ENCODE measurements at places on chromosomes 11 and 22.

- no peak for DNase-seq
- no peaks in the 10 kb centered on the region for H3K27me3 ChIP-seq
- no peaks in the 10 kb centered on the region for H3K36me3 ChIP-seq
- peaks cover 4% of the 10 kb centered on the region for H3K4me1 ChIP-seq
- H3K4me3 ChIP-seq, result no peak overlapping the region
Measured at GRCh38 chr11:112806876-112807275, 154.3 kb upstream of the NCAM1 start.

DNA sequence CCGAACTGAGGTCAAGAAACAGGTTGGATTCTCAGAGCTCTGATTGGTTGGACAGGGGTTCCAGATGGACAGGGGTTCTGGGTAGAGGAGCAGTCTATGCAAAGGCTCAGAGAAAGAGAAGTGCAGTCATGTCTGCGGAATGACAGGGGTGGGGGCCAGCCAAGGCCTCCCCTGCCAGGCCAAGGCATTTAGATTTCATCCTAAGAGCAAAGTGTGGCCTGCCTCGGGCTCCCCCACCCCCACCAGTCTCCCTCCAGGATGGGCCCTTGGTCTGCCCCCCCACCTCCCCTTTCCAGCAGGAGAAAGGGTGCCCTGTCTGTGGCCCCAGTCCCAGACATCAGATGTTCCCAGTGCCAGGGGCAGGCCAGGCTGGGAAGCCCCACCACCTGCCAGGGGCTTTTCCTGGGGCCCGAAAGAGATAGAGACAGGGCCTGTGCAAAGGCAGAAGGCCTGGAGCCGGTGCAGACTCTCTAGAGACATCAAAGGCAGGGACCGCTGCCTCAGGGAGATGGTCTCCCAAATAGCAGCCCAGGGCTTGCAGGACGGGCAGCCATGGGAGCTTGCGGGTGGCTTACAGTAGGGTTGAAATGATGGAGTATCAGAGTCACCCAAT is 9.4 kb downstream of the SUSD2 start:
- H3K27ac ChIP-seq, result no peak overlapping the region
- peak; percentile 34 for DNase-seq
- H3K27me3 ChIP-seq, result no peaks in the 10 kb centered on the region
- H3K4me3 ChIP-seq, result no peak overlapping the region

DNA sequence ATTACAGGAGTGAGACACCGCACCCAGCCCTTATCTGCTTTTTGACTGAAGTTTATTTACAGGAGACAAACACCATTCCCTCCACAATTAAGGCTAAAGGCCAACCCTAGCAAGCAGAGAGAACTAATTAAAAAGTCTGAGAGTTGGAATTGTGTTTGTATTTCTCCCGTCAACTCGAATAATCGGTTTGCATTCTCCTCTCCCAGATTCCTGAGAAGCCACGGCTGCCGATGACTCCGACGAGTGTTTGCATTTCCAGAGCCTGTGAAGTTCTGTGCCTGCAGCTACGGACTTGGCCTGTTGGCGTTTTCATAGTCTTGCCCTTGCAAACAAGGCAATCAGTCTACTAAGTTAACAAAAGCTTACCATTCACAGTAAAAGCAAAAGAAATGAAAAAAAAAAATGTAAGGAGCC is 73.2 kb upstream of the NUP50 start:
- no peaks in the 10 kb centered on the region for H3K27me3 ChIP-seq
- no peaks in the 10 kb centered on the region for H3K36me3 ChIP-seq
- no peak for DNase-seq
- no peak overlapping the region for H3K27ac ChIP-seq
- H3K4me1 ChIP-seq, result no peaks in the 10 kb centered on the region

DNA sequence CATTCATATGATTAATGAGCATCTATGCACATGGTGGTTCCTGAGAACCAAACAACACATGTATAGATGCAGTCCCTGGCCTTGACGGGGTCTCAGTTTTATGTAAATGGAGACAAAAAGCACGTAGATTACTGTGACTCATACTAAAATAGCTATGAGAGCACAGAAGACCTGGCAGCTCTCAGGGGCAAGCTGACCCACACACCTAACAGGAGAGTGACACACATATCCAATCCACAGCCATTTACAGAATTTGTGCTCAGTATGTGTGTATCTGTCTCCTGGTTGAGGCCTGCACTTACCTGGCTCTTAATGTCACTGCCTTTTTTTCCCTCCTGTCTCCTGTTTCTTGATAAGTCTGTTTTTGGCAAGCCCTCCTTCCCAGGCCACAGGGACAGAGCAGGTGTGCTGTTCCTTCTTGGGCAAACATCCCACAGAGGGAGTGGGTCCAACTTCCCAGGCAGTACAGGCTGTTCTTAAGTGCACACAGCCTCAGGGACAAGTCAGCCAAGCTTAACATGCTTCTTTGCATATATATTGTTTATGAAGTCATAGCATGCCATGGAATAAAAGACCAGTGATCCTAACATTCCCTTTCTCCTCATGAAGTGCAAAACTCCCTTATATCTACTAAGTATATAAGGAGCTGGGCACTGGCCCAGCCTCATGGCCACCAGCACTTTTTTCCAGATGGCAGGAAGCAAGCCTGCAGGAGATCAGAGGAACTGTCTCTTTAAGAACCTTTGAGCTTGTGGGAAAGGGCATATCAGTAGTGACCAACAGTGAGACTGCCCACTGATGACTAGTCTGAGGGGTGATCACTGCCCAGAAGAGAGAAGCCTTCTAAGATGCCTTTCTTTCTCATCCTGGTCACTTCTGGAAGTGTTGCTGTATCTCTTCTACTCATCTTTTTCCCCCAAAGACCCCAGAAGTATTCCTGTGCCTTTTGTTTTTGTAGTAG is 124.7 kb upstream of the CCDC90B start:
- no peaks in the 10 kb centered on the region for H3K4me1 ChIP-seq
- no peak overlapping the region for H3K4me3 ChIP-seq
- DNase-seq, result no peak
- H3K27ac ChIP-seq, result no peak overlapping the region
- no peaks in the 10 kb centered on the region for H3K36me3 ChIP-seq
- H3K27me3 ChIP-seq, result no peaks in the 10 kb centered on the region

DNA sequence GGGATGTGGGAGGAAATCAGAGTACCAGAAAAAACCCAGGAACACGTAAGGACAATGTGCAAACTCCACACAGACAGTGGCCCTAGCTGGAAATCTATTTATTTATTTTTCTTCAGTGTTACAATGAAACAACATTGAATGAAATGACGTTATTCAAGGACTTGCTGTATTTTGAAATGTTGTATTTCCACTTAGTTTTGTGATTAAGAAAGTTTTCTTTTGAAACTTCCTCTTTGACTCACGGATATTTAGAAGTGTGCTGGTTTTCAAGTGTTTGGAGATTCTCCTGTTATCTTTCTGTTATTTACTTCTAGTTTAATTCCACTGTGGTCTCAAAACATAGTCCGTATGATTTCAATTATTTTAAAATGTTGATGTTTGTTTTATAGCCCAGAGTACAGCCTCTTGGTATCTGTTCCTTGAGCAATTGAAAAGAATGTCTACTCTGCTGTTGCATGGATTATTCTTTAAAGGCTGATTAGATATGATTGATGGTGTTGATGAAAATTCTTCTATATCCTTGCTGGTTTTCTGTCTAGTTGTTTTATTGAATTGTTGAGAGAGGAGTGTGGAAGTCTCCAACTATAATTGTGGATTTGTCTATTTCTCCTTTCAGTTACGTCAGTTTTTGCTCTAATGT is 141.0 kb downstream of the ARHGAP20 start:
- H3K4me3 ChIP-seq, result no peak overlapping the region
- no peaks in the 10 kb centered on the region for H3K36me3 ChIP-seq
- no peak for DNase-seq
- no peaks in the 10 kb centered on the region for H3K27me3 ChIP-seq

DNA sequence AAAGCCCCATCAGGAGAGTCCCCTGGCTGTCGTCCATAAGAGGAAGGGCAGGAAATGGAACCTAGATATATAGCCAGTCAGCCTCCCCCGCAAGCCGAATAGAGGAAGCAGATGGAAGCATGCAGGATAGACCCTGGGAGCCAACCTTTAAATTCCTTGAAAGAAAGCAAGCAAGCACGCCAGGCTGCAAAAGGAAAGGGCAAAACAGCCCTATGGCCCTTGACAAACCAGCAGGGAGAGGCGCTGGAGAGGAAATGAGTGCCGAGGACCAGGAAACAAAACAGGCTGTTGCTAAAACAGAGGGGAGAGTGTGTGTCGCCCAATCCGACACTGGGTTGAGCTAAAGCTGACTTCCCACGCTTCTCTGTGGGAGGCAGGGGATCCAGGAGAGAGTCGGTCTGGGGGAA is 203.5 kb upstream of the MTNR1B start:
- no peaks in the 10 kb centered on the region for H3K36me3 ChIP-seq
- H3K4me3 ChIP-seq, result no peak overlapping the region
- H3K4me1 ChIP-seq, result peaks cover 7% of the 10 kb centered on the region
- no peak overlapping the region for H3K27ac ChIP-seq
- H3K27me3 ChIP-seq, result no peaks in the 10 kb centered on the region

DNA sequence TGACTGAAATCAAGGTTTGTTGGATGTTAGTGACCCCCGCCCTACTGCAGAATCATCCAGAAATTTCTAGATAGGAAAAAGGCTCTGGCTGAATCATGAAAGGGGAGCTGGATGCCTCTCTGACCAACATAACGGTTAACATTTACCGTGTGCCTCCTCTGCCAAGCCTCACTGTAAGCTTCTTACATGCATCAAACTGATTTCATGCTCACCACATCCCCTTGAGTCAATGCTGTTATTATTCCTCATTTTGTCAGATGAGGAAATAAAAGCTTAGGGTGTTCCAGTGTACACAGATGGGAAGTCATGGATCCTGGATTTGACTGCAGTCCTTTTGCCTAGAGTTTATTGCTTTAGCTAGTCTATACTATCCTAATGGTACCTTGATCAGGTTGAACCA is 5.9 kb upstream of the HMOX1 start:
- H3K4me3 ChIP-seq, result no peak overlapping the region
- DNase-seq, result no peak
- peaks cover 13% of the 10 kb centered on the region for H3K4me1 ChIP-seq
- no peaks in the 10 kb centered on the region for H3K27me3 ChIP-seq
- H3K36me3 ChIP-seq, result no peaks in the 10 kb centered on the region

DNA sequence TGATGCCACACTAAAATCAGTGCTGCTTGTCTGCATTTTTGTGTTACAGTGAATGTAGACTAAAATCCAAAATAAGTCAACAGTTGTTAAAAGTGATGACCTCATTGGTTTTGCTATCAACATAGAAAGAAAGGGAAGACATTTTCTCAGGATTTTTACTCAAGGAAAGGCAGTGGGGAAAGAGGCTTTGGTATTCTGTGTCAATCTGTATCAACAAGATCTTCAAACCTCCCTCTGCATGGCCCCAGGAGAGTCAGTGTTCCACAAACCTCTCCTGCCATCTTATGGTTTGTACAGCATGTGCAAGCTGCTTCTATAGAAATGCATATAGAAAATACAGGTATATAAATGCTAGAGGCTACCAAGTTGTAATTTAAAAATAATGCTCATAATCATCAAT is 13.8 kb upstream of the OR51M1 start:
- no peaks in the 10 kb centered on the region for H3K27me3 ChIP-seq
- peak overlapping the region; percentile 6 for H3K4me3 ChIP-seq
- DNase-seq, result peak; percentile 1
- H3K4me1 ChIP-seq, result peaks cover 15% of the 10 kb centered on the region

DNA sequence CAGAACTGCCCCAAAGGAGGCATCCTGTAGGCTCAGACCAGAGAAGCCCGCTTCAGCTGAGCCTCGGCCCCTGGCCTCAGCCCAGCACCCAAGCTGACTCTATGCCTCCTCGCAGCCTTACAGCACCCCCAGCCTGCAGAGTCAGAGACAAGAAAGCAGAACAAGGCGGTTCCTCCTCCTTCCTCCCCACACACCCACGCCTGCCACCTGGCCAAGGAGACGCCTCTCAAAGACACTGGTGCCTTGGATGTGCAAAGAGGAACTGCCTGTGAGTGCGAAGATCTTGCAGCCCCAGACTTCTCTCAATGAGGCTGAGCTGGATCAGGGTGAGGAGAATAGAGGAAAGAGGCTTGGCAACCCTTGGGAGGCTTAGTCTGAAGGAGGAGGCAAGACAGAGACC is 60.2 kb downstream of the PDE2A start:
- peaks cover 30% of the 10 kb centered on the region for H3K4me1 ChIP-seq
- H3K27ac ChIP-seq, result no peak overlapping the region
- H3K4me3 ChIP-seq, result no peak overlapping the region
- peaks cover 6% of the 10 kb centered on the region for H3K27me3 ChIP-seq
- no peaks in the 10 kb centered on the region for H3K36me3 ChIP-seq
- no peak for DNase-seq

DNA sequence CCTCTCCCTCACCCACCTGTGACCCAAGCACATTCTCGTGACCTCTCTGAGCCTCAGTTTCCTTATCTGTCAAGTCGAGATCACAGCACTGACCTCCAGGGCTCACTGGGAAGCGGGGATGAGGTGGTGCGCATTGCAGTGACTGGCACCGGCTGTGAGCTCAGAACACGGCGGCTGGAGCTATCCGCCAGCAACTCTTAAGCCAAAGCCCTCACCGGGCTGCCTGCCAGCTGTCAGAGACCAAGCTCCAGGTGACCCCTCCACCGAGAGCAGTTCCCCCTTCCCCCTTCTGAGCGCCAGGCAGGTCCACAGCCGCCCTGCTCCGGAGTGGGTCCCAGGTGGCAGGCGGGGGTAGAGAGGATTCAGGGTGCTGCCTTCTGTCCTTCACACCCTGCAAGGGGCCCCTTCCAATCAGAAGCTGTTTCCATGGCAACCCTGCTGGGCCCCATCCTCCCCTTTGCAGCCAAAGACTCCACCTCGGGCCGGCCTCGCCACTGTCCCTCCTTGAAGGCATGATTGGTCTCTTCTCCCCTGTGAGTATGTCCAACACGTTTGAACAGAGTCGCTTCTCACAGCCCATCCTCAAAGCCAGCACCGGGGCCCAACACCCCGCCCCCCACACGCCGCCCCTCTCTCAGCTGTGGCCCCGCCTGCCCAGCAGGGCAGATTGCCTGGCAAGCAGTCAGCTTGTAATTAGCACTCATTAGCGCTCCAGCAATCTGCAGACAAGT is 98.7 kb downstream of the WNT7B start:
- no peak for DNase-seq
- H3K27me3 ChIP-seq, result no peaks in the 10 kb centered on the region
- H3K36me3 ChIP-seq, result no peaks in the 10 kb centered on the region
- no peak overlapping the region for H3K4me3 ChIP-seq
- H3K27ac ChIP-seq, result no peak overlapping the region

DNA sequence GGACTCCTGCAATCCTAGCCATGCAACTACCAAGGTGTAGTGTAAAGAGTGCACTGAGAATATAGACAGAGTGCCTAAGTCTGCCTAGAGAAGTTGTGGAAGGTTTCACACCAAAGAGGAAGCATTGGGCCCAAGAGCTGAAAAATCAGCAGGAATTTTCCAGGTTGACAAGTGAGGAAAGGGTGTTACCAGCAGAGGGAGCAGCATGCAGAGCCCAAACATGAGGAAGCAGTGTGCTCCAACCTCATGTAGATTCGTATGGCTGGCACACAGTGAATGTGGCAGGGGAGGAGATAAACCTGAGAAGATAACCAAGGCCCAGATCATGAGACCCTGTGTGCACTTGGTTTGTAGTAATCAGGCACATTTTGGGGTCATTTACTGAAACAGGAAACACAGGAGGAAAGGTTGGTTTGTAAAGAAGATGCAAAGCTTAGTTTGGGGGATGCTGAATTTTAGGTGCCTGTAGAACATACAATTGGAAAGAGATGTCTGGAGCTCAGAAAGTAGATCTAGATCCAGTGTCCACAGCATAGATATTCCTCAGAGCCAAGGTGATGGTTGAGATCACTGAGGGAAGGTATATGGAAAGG is 1.7 kb downstream of the HPX start:
- DNase-seq, result peak; percentile 64
- H3K27ac ChIP-seq, result no peak overlapping the region
- H3K36me3 ChIP-seq, result no peaks in the 10 kb centered on the region
- peaks cover 18% of the 10 kb centered on the region for H3K4me1 ChIP-seq
- H3K4me3 ChIP-seq, result no peak overlapping the region

- no peak overlapping the region for H3K27ac ChIP-seq
- no peak overlapping the region for H3K4me3 ChIP-seq
- no peaks in the 10 kb centered on the region for H3K4me1 ChIP-seq
- H3K27me3 ChIP-seq, result no peaks in the 10 kb centered on the region
- H3K36me3 ChIP-seq, result no peaks in the 10 kb centered on the region
Measured at GRCh38 chr11:69339983-69340565, 46.1 kb downstream of the MYEOV start.

All from SK-N-SH (cell line).